Right lung (tissue), 10 donors: ENCODE measurements at places on chromosomes 1 and 21. TPM values are rescaled to one million over a fixed set of nuclear protein-coding genes. Genes with fewer than 3 reads are reported as not detected.

DNA sequence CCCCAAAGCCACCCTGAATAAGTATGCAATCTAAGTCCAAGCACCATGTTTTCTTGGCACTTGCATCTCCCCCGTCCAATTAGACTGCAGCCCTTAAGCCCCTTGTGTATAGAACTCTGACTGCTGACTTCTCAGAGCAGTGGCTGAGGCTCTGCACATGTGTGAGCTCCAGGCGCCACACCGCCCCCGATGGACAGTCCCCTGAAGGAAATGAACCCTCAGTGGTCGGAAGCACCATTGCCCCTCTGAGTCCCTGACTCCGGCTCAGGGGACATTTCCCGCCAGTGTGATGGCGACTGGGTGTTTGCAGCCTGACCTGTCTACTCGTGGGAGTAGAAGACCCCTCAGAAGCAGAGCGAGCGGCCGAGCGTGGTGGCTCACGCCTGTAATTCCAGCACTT is 37.2 kb upstream of the SCCPDH start:
- DNase-seq = no peak

The LENEP gene
- 0.66 TPM for polyA plus RNA-seq

- no peak for DNase-seq
Observed at GRCh38 chr21:43733529-43734071, 14.7 kb downstream of the PDXK start.

- no peak for DNase-seq
Observed at GRCh38 chr1:74790453-74790852, 57.5 kb downstream of the TYW3 start.

DNA sequence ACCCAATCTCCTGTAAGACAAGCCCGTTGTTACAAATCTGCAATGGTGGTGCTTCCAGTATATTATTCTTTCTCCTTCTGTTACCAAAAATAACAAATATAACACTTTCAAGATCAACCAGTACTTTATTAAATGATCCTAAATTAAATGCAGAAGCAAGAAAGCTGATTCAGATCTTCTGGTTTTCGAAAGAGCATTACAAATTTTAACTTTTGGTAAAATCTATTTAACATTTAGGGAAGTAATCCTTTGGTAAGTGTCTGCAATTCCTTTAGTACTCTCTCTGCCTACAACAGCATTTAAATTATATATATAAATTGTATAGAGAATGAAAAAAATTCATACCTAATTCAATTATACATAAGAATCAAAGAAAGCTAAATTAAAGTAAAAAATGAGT is 198.6 kb upstream of the HMCN1 start:
- DNase-seq = no peak

DNA sequence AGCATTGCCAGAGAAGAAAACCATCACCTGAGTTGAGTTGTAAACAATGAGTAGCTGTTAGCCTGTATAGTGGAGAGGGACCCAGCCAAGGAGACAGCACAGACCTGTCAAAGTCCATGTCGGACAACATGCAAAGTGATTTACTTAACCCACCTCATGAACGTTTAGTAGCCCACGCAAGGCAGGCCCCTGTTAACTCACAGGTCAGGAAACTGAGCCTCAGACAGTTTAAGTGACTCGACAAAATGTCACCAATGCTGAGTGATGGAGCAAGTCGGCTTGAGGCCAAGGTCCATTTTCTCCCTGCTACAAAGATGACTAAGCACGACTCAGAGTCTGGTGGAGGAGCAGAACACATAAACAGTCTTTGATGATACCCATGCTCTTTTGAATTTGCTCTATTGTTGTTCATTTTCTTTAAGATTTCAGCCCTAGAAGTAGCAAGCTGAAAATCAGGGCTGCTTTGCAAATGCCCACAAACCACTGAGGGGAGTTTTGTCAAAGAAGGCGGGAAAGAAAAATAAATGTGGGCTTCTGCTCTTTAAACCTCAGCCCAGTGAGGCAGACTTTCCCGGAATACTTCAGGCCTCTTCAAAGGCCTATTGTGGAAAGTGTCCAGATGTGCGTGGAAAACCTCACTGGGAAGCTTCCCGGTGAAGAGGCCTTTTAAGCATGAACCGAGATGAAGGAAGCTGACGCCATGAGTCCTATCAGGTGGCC is 83.8 kb upstream of the HOOK1 start:
- no peak for DNase-seq

The MARCKSL1 gene
- 461 TPM for polyA plus RNA-seq

GRCh38 chr21:46605767-46606426 is 1.0 kb upstream of the S100B start:
- DNase-seq = no peak

The CADM3 gene
- polyA plus RNA-seq = 2.2 TPM

The ADCY10 gene
- polyA plus RNA-seq = 0.18 TPM
